ENCODE measurements at places on chromosomes 7 and 10.

- no peak for DNase-seq
Measured at GRCh38 chr10:89256962-89257361, 5.4 kb upstream of the LIPA start.

DNA sequence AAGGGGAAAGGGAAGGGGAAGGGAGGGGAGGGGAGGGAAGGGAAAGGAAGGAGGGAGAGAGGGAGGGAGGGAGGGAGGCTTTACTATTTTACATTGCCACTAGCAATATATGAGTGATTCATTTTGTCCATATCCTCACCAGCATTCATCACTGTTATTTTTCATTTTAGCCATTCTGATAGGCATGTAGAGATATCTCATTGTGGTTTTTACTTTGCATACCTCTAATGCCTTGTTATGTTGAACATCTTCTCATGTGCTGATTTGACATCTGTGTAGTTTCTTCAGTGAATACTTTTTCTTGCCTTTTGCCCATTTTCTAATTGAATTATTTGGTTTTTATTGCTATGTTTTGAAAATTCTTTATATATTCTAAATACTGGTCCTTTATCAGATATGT lies 52.7 kb downstream of the GCC1 start:
- no peak for DNase-seq

- DNase-seq, result peak; percentile 90
Measured at GRCh38 chr7:44977304-44977958, 1.4 kb downstream of the MYO1G start.

GRCh38 chr7:134727711-134728110 lies 51.7 kb upstream of the CALD1 start:
- no peak for DNase-seq

DNA sequence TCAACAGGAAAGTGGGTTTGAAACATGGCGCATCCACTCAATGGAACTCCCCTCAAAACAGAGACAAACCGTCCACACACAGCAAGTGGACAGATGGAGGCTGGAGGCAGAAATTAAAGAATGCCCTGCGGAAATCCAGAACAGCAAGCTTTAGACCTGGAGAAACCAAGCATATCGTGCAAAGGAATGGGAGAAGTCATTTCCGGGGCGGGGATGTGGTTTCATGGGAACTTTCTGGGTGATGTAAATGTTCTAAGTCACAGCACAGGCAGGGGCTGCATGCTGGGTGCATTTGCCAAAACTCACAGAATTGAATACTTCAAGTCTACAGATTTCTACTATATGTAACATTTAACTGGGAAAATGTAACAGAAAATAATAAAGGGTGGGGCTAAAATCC lies 213.0 kb downstream of the PTPRN2 start:
- no peak for DNase-seq

DNA sequence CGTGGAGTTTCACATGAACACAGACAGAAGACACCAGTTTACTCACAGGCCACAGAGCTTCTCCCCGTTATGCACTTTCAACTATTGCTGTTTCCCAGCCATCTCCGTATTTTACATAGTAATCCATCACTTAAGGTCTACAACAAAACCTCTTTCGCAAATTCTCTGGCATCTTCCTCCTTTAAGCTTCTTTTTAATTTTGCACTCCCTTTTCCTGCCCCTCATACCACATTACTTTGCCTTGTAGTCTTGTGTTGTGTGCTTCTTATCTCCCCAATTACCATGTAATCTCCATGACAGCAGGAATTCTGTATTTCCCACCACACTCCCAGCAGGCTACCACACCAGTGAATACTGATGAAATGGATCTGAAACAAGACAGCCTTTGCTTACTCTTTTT lies 87.3 kb downstream of the ODAD2 start:
- DNase-seq, result no peak

DNA sequence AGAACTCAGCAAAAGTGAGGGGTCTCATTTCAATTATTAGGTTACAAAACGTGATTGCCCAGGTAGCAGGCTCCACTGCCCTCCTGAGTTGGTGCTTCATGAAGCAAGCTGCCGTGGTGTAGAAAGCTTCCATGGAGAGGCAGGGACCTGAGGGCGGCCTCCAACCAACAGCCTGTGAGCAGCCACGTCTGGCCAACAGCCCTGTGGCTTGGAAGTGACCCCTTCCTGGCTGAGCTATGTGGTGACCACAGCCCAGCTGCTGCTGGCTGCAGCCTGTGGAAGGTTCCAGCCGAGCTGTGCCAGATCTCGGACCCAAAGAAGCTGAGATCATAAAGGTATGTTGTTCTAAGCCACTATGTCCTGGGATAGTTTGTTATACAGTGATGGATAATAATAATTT lies 122.5 kb upstream of the KLF6 start:
- DNase-seq, result no peak

DNA sequence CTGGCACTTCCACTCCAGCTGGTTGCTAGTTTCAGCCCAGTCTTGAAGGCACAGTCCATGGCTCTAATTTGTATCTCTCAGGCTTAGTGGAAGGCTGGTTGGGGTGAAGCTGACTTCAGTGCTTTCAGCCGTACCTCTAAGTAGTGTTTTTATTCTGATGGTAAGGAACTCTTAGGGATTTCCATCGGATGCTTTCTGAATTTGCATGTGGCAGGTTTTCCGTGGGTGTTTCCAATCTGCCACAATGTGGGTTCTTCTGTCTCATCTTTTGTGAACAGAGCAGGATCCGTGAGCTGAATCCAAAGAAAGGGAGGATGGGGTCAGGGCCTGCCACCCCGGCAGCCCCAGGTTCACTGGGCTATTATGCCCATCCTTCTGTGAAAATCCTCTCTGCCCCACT lies 607.9 kb upstream of the MKI67 start:
- no peak for DNase-seq

DNA sequence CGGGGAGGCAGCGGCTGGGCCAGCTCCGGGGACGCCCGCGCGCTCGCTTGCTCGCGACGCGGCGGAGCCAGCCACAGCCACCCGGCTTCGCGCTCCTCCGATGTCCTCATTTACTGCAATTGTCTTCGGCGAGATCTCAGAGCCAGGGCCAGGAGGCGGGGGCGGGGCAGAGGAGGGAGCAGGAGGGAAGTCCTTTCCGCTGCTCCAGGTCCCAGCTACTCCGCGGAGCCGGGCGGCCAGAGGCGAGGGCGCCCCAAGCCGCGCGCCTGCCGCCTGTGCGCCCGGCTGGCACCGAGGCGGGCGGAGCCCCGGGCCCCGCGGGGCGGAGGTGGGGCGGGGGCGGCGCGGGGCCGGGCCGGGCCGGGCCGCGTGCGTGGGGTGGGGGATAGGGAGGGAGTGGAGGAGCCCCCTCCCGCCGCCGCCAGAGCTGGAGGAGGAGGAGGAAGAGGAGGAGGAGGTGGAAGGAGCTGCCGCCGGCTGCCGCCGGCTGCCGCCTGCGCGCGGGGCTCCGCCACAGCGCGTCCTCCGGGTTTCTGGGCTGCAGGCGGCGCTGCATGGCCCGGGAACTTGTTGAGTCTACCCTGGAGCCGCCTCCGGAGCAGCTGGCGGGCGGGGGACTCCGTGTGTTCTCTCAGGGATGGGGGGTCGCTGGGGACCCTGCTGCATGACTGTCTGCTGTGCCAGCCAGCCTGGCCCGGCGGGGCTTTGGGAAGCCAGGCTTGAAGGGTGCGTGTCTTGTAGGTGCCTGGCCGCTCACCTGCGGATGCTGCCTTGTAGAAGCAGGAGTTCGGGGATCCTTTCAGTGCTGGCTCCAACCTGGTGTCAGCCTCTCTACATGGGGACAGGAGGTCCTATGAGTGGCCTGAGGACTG lies at the start of gene INSYN2A:
Gene INSYN2A (minus strand): TSS at position 310 of the 872 bp plus-strand sequence. CDS start 20,196 bp downstream, outside the sequence.
- no peak for DNase-seq

GRCh38 chr7:43362652-43363034 lies 220.3 kb upstream of the STK17A start:
- no peak for DNase-seq

GRCh38 chr7:97001221-97001620 lies 4.1 kb upstream of the DLX6 start:
- no peak for DNase-seq

- no peak for DNase-seq
Measured at GRCh38 chr10:32957341-32958084, 517 bp downstream of the ITGB1 start.

GRCh38 chr10:101224910-101225823 lies 4.1 kb downstream of the LBX1 start:
- no peak for DNase-seq

DNA sequence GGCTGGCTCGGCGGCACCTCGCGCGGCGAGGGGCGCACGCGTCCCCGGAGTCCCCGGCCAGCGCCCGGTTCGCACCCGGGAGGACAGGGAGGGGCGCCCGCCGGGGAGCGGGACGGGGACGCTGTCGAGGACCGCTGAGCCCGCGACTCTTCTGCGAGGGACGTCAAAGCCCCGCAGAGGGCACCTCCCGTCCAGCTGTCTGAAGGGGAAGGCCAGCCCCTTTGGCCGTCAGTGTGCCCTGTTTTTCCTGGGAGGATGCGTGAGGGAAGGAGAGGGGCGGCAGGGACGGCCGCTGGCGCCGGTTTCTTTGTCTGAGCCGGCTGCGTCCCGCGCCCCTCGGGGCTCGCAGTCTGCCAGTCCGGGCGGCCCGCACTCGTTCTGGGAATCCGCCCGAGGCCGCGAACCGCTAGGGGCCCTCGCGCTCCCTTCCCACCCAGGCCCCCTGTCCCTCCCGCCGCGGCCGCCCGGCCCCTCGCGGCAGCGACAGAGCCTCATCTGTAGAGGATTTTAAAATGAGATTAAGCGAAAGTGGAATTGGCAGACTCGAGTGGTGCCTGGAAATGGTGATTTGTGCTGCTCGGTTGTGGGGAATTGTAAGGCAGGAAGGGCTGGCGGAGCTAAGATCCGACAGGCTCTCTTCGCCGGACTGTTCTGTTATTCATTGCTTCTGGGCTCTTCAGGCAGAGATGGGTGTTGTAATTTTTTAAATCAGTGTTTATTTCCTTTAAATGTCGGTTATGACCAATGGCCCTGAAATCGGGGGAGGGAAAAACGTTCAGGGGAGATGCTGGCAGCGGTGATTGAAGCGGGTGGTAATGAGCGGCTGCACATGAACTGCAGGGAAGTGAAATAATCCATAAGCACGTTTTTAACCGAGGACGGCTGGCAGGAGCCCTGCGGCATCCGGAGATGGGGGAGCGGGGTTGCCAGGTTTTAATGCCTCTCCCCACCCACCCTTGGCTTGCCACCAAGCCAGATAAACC lies 618 bp upstream of the RELN start:
- DNase-seq, result no peak

DNA sequence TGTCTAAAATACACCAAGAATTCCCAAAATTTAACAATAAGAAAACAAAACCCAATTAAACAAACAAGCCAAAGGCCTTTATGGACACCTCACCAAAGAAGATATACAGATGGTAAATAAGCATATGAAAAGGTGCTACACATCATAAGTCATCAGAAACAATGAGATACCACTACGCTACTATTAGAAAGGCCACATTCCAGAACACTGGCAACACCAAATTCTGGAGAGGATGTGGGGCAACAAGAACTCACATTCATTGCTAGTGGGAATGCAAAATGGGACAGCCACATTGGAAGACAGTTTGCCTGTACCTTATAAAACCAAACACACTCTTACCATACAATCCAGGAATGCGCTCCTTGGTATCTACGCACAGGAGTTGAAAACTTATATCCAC lies 291.4 kb downstream of the TNS3 start:
- no peak for DNase-seq

GRCh38 chr10:78164702-78165101 lies 131.0 kb downstream of the RPS24 start:
- no peak for DNase-seq

- DNase-seq, result no peak
Measured at GRCh38 chr10:71262027-71262426, 49.7 kb downstream of the UNC5B start.

DNA sequence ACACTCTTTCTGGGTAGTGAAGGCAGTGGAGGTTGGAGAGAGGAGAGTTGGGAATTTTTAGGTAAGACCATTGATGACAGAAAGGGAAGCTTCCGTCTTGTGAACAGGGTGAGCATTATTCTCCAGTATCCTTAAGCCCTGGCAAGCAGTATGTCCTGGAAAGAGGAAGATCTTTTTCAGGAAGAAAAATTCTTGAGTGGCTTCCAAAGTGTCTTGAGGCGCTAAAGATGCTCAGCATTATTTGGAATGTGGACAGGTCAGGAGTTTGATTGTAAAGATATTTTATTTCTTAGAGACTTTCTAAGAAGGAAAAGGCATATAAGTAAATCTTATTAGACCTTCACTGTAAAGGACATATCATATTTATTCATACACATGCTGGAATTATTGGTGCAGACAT lies 54.3 kb downstream of the ABCC2 start:
- DNase-seq, result no peak

- DNase-seq, result no peak
Measured at GRCh38 chr10:31294558-31294957, 24.5 kb upstream of the ZEB1 start.

- DNase-seq, result no peak
Measured at GRCh38 chr10:123722351-123722750, 56.2 kb downstream of the GPR26 start.

DNA sequence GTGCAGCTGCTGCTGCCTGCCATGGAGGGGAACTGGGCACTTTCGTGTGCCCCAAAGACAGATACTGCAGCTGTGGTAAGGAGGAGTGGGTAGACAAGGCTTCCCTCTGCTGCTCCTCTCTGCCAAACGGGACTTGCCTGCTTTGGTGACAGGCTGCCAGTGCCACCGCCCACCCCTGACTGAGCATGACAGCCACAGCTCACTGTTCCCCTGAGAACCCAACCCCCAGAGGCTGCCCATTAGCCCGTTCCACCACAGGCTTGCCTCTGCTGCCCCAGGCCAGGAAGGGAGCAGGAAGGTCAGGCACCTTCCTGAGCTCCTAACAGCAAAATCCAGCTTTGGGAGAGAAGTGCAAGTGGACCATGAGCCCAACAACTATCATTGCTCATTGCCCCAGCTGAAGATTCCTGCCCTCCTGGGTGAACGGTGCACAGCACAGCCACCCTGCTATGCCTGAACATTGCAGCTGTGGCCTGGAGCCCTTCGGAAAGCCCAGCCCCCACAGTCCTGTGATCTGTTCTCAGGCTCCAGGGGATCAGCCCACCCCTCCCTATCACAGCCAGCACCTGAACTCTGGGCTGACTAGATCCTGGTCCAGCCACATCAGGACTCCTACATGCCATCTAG lies 58.7 kb upstream of the ANTXRL start:
- DNase-seq, result no peak

- no peak for DNase-seq
Measured at GRCh38 chr7:90919816-90920215, 323.7 kb downstream of the CDK14 start.

GRCh38 chr10:45091968-45092367 lies 91.2 kb downstream of the ZNF22 start:
- DNase-seq, result no peak

DNA sequence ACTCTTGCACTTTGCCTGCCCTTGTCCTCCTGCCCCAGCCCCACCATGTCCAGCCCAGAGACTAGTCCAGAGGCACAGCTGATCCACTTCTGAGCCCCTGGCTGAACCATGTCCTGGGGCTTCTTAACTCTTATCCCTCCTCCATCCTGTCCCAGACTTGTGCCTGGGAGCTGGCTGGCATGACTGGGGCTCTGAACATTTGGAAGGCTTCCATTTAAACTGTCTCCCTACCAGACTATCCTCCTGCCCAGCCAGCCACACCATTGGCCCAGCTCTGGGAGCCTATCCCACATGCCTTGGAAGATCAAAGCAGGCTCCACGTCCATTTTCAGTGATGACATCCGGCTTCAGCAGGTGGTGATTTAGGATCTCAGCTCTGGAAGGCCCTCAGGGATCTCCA lies 57.4 kb downstream of the FAM241B start:
- no peak for DNase-seq

- no peak for DNase-seq
Measured at GRCh38 chr7:119175911-119176627, 951.6 kb downstream of the ANKRD7 start.

- DNase-seq, result no peak
Measured at GRCh38 chr10:131897297-131897899, 3.4 kb upstream of the PPP2R2D start.

- DNase-seq, result no peak
Measured at GRCh38 chr10:22651276-22651980, 63.0 kb downstream of the PIP4K2A start.

Measured in bone marrow (tissue), 2 donors.